ENCODE measurements at places on chromosomes 2 and 18.

DNA sequence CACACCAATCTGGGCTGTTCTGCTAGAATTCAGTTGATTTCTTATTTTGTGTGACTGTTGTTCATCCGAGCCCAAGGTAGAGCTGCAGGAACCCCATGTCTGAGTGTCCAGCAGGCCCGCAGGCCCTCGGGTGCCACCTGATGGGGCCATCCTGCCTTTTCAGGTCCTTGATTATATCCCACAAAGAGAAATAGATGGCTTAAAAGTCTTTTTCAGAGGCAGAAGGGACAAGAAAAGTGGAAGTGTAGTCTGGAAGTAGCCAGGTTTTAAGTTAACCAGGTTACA, 52.2 kb downstream of the AGAP1 start:
- no peak for DNase-seq

GRCh38 chr2:140585016-140585415, 1545.8 kb downstream of the LRP1B start:
- no peak for DNase-seq

DNA sequence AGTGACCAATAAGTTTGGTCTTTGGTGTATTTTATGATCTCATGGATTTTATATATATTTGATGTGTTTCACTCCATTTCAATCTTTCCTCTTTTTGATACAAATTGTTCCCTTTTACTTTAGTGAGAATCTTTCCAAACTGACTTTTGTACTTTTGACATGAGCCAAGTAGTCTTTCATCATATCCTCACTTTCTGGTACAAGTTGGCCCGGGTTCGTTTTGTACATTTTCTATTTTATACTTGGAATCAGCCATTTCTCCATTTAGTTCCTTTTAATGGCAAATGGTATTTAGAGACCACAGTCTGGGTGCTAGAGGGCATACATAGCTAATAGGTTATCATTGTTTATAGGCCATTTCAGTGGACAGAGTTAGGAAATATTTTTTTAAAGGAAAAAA, 147.9 kb upstream of the MYO3B start:
- no peak for DNase-seq

DNA sequence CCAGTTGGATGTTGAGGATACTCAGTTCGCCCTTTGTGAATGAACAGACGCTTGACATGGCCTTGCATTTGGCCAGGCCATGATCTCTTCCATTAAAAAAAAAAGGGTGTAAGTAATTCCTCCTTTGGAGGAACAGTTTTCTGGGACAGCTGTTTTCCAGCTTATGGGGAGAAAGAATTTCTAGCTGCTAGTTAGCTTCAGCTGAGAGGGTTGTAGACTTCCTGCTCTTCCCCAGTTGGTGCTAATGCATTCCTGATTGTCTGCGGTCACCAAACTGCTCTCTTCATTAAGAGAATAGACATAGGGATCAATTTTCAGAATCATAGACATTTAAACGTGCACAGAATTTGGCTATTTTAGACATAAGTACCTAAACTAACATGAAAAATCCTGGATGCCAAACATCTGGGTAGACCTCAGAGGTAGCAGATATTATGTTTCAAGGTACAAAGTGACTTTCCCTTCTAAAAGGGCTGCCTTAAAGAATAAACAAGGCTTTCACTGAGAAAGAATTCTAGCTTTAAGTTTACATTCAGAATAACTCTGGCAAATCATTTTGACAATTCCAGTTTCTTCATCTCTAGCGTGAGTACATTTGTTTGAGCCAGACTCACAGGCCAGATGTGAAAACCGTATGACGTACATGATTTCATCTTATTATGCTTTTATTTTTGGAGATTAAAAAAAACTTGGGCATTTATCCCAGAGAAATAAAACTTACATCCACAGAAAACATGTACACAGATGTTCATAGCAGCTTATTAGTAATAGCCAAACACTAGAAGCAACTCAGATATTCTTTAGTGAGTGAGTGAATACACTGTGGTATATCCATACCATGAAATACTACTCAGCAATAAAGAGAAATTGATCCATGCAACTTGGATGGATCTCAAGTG, 71.2 kb downstream of the MAIP1 start:
- DNase-seq = no peak

- DNase-seq = no peak
These were observed 61.9 kb downstream of the KLHL29 start for GRCh38 chr2:23446916-23447315.

- DNase-seq = no peak
These were observed 4.7 kb downstream of the LBH start for GRCh38 chr2:30235859-30236535.

- DNase-seq = no peak
These were observed 7.0 kb upstream of the NUP35 start for GRCh38 chr2:183117226-183117625.

DNA sequence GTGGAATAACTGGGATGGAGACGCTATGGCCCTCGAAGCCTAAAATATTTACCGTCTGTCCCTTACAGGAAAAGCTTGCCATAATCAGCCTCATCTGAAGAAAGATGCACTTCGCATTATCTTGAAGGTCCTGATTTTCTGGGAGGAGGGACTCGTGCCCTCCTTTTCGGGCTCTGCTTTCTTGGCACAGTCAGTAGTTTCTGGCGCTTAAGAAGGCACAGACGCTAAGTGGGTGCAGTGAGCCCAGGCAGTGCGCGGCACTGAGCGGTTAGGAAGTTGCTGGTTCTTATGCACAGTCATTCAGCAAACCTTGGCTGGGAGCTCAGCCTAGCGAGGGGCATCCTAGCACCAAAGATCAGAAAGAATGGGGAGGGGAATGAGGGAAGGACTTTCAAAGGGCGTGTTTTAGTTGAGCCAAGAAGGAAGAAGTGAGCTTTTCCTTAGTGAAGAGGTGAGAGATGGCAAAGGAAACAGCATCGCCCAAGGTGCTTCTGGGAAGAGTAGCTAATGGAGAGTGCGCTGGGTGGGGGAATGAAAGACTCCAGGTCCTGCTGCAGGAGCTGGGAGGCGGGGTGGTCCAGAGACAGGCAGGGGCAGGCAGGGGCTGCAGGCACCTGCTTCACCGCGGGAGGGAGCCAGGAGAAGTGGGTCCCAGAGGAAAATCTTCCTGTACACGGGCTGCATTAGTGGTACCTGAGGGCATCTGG, 64.1 kb downstream of the ZCCHC2 start:
- DNase-seq = no peak

DNA sequence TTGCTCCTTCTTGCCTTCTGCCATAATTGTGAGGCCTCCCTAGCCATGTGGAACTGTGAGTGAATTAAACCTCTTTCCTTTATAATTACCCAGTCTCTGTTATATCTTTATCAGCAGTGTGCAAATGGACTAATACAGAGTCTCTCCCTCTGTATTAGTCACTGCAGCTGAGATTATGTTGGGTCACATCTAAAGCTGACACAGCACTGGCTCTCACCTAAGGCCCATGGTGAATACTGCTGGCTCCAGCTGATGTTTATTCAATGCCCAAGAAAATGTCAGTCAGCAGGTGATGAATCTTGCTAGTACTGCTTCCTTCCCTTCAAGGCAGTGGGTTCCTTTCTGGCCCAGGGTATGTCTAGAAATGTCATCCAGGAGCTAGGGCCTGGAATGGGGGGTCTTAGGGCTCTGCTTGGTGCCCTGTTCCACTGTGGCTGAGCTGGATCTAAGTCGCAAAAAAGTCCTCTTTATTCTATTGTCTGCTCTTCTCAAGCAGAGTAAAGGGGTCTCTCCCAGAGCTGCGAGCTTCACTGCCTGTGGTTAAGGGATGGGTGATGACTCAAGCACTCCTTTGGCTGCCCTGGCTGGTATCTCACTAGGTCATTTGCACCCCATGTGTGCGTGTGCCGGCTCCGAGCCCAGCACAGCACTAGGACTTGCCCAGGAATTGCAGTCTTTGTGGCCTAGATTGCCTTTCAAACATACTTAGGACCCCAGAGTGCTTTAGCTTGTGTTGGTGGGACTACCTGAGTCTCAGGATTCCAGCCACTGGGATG, 29.9 kb downstream of the PPP1R1C start:
- no peak for DNase-seq

- peak; percentile 41 for DNase-seq
These were observed 131.4 kb upstream of the HAAO start for GRCh38 chr2:42923580-42924417.

DNA sequence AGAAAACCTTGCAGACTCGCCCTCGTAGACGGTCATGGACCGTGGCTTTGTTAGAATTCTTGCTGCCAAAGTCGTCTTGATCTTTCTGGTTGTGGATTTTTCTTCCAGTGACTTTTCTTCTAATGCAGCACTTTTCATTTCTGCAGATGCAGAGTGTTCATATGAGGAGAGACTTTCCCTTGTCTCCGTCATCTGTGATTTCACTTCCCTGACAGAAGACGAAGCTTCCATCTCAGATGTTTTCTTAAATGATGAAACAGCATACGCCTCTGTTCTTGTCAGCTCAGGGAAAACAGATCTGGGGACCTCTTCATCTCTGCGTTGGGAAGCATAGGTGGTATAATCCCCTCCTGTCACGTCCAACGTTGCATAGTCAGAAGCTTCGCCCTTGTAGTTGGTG, 50.9 kb downstream of the PLEKHA3 start:
- DNase-seq = no peak

DNA sequence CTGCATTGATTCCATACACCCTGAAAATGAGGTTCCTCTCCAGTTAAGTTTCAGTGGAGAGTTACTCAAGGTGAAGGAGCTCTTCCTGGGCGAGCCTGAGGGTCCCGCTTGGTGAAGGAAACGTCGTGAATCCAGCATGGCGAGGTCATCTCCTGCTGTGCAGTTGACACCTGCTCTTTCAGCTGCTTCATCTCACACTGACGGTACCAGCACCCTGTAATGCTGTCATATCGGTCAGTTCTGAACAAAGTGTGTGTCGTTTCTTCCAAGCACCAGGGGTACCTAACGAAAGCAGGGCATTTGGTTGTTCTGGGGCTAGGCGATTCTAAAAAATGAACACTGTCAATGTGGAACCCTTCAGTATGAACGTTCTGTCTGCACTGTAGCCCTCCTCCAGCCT, 52.6 kb downstream of the ITGB1BP1 start:
- DNase-seq = no peak

GRCh38 chr2:108074150-108074549, 87.8 kb downstream of the SLC5A7 start:
- no peak for DNase-seq

- DNase-seq = no peak
These were observed 100.0 kb downstream of the MAP2 start for GRCh38 chr2:209523867-209524266.

GRCh38 chr2:46003903-46004473, 293.2 kb upstream of the EPAS1 start:
- no peak for DNase-seq

DNA sequence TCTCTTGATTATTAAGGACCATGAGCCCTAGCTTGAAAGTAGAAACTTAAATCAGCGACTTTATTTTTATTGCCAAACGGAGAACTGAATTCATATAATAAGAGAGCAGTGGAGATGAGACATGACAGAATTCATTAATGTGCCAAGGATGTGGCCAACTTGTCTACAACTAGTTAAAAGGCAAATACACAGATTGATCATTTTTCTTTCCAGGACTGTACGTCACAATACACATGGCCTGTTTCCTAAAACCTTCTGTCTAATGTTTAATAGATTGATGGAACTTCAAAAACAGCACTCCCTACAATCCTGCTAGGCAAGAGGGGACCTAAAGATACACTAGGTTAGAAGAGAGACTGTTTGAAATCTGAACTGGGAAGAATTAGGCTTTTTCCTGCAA, 647.8 kb downstream of the SATB2 start:
- DNase-seq = no peak

DNA sequence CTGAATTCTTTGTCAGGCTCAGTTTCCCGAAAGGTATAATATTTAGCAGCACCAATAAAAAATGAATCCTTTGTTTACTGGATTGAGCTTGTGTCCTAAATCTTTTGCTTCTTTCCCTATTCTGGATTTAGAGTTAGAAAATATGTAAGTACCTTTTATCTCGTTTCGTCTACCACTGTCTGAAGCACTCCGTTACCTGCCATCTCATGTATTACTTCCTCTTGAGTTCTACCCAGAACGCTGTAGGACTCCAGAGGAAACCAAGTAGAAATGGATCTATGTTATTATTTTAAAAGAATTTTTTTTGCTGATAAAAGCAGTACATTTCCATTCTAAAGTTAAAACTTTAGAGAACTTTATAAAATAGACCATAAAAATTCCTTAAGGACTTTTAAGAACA, 13.5 kb downstream of the ANKRD12 start:
- DNase-seq = no peak

- no peak for DNase-seq
These were observed 38.8 kb upstream of the METTL21A start for GRCh38 chr2:207663870-207664545.

- no peak for DNase-seq
These were observed 84.9 kb downstream of the RHOB start for GRCh38 chr2:20531633-20532262.

GRCh38 chr18:59220784-59221765, 1.1 kb downstream of the GRP start:
- peak; percentile 49 for DNase-seq

GRCh38 chr2:32671885-32672533, 44.2 kb downstream of the TTC27 start:
- no peak for DNase-seq

GRCh38 chr2:30871980-30872789, 64.9 kb upstream of the CAPN13 start:
- DNase-seq = no peak

GRCh38 chr2:70658476-70658875, 104.8 kb upstream of the TGFA start:
- DNase-seq = no peak

- DNase-seq = no peak
These were observed 113.8 kb upstream of the DLX2 start for GRCh38 chr2:172216477-172216876.

- no peak for DNase-seq
These were observed 13.3 kb downstream of the BCL2L11 start for GRCh38 chr2:111134055-111134454.

GRCh38 chr2:145374165-145374564, 854.2 kb upstream of the ZEB2 start:
- no peak for DNase-seq

DNA sequence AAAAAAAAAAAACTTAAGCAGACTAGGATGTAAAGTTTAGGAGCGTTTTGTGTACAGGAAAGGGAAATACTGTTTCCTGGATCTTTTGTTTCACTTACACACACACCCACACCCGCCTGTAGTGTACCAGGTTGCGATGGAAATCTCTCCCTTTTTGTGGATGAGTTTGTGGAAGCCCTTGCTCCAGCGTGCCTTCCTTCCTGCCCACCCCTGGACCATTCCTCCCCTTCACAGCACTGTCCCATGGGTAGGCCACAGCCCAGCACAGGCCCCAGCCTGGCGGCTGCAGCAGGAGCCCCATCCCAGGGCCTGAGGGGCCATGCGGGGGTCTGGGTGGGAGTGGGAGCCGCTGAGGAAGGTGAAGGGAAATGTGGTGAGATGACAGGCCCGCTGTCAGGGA, 15.1 kb downstream of the MALL start:
- no peak for DNase-seq

All from right forelimb (tissue), 1 donor.